Karpas-422 (cell line): ENCODE measurements at places on chromosomes 1 and 21.

- no peaks in the 10 kb centered on the region for H3K36me3 ChIP-seq
- no peak overlapping the region for H3K27ac ChIP-seq
- no peak overlapping the region for H3K4me3 ChIP-seq
- no peak for DNase-seq
- H3K4me1 ChIP-seq = no peaks in the 10 kb centered on the region
These were observed 56.9 kb downstream of the PTPRF start for GRCh38 chr1:43587594-43587993.

- H3K36me3 ChIP-seq = no peaks in the 10 kb centered on the region
- H3K27ac ChIP-seq = no peak overlapping the region
- peak; percentile 19 for DNase-seq
- H3K27me3 ChIP-seq = no peaks in the 10 kb centered on the region
- H3K4me3 ChIP-seq = no peak overlapping the region
These were observed 182.5 kb downstream of the HUNK start for GRCh38 chr21:32055305-32055704.

DNA sequence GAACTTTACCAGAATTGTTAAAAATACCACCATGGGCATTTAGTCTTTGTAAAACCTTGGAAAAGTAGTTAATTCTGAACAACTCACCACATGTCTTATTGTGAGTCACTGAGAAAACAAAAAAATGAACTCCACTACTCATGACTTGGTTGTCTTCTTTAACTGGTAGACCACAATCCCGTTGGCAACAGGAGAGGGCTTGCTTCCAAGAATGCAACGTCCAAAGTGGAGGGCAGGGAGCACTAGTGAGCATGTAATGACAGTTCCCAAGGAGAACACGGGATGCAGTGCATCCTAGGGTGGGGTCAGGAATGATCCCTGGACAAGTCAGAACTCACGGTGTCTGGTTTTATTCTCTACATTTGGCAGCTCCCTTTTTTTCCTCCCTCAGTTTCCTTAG, 15.2 kb upstream of the HMCN1 start:
- no peaks in the 10 kb centered on the region for H3K36me3 ChIP-seq
- no peak for DNase-seq
- no peak overlapping the region for H3K4me3 ChIP-seq
- no peaks in the 10 kb centered on the region for H3K27me3 ChIP-seq

DNA sequence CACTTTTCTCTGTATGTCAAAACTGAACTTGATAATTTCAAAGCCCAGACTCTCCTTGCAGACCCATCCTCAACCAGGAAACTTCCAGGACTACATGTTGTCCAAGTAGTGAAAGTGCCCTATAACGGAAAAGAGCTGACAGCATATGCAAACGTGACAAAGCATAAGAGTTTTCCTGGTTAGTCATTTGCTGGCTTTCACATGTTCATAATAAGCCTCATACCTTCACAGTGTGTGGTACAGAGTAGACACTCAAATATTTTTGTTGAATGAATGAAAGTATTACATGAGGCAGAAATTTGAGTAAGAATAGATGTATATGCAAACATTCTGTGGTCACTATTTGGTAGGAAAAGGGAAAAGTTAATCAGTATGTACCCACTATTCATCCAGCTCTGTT, 473.3 kb downstream of the MRPL39 start:
- no peaks in the 10 kb centered on the region for H3K36me3 ChIP-seq
- no peak for DNase-seq
- H3K4me1 ChIP-seq = no peaks in the 10 kb centered on the region
- no peak overlapping the region for H3K4me3 ChIP-seq
- no peak overlapping the region for H3K27ac ChIP-seq

DNA sequence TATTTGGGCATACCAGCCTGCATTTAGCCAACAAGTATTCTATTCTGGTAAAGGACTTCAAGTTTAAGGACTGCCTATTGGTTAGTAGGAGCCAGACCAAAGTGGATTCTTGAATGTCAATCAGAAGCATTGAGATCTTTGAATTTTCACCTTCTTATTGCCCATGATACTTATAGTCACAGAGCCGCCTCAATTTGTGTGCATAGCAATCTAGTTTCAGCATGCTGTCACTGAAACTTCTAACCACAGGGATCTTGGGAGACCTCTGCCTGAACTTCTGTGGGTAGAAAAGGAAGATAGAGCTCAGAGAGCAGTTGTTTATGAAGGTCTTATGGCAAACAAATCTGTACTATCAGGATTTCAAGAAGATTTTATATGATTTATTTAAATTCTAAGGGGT, 501.4 kb upstream of the USP24 start:
- H3K4me1 ChIP-seq = no peaks in the 10 kb centered on the region
- no peak overlapping the region for H3K4me3 ChIP-seq
- H3K27me3 ChIP-seq = no peaks in the 10 kb centered on the region
- no peak overlapping the region for H3K27ac ChIP-seq
